Effector CD4-positive, alpha-beta T cell (primary cell): ENCODE measurements at places on chromosomes 2 and 18.
A peak's percentile ranks its signal among the peaks of the same experiment; 100 is the strongest.

- no peak for DNase-seq
Measured at GRCh38 chr2:150465703-150466569, 21.5 kb downstream of the RND3 start.

DNA sequence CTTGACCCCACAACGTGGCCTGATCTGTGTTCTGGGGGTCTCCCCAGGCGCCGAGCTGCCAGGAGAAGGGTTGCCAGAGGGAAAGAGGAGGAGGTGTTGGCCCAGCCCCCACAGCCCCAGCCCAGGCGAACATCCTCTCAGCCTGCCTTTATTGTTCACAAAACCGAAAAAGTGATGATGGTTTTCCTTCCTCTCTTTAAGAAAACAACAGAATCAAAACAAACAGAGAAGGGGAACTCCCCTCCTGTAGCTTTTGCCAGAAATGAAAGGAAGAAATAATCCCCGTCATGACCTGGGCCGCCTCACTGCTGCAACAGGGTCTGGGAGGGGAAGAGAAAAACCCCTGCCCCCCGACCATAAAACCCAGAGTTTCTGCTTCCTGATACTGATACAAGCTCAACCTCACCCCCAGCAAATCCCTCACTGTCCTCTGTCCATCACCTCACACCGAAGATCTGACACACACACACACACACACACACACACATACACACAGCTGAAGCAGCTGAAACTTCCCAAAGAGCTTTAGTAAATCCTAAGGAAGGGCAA, 52.0 kb downstream of the ZFP36L2 start:
- peak; percentile 76 for DNase-seq

GRCh38 chr2:230715201-230715600, 2.6 kb downstream of the CAB39 start:
- DNase-seq, result no peak

DNA sequence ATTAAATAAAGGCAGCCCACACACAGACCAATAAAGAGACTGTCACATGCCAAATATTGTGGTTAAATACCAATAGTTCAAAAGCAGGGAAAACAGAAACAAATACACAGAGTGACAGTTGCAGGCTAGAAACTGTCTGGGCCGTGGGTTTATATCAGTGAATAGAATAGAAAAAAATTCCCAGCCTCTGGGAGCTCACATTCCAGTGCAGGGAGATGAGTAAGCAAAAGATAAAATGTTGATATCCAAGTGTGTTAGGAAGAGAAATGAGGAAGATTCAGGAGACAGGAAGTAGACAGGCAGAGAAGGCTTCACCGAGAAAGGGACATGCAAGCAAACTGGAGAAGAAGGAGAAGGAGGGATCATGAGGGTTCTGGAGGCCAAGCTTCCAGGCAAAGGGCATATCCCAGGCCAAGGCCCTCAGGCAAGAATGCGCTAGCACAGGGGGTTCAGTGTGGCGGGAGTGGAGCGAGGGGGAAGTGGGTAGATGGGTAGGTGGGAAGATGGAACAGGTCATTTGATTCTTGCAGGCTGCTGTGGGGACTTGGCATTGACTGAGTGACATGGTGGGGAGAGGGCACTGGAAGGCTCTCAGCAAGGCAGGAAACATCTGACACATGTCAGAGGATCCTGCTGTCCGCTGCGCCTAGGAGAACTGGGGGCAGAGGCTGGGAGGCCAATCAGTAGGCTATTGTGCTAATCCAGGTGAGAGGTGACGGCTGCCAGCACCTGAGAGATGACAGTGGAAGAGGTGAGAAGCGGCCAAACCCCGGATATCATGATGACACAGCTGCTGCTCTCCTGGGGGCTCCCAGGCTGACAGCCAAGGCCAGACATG, 89.2 kb downstream of the ZBTB7C start:
- no peak for DNase-seq

DNA sequence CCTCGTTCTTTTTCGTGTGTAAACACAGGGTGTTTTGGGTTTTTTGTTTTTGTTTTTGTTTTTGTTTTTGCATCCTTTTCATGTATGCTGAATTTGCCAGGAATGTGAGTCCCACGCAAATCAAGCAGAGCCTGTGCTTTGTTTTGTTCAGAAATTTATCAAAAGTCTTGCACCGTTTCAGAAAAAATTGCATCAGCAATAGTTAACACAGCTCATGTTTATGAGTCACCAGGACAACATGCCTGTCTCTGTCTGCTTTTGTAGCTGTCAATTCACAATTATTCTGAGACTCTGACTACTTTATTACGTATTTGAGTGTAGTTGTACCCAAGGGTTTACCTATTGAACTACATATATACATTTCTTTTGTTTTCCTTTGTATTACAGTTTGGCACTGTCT, 38.3 kb downstream of the MRPL44 start:
- DNase-seq, result no peak

- no peak for DNase-seq
Measured at GRCh38 chr18:61308004-61308403, 25.2 kb upstream of the CDH20 start.

DNA sequence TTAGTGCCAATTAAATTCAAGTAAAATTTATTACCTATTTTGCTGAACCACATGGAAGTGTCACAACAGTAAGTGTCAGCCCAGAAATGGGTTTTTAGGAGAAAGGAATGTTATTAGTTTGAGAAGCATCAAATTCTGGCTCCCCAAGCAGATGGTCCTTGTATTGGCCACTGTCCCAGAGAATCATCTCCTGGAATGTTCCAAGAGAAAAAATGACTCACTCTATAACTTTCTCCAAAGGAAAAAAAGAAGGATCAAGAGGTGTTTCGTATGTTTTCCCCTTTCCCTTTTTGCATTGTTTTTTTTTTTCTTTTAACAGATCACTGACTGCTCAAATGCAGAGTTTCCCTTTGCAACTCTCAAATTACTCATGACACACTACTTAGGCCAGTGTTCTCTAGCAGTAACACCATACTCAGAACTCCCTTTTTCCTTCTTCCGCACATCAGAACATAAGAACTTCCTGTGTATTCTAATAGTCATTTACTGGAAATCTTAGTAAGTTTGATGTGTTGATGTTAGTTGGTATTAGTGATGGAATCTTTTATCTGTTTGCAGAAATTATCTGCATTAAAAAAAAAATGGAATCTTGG, 390.3 kb downstream of the GPD2 start:
- no peak for DNase-seq

DNA sequence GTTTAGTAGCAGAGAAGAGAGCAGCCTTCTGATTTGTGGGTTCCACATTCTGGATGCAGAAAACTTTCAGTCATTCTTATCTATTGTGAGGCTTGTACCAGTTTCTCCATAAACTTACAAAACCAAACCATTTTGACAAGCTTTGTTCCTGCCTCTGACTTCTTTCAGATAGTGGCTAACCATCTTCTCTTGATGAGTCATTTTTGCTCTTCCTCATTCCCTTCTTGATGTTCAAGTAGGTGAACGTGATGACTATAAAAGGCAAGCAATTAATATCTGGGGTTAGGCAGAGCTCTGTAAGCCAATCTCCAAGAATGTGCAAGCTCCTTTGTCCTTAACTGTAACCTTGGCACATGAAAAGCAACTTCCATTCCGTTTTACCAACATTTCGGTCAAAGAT, 2083.1 kb upstream of the PIK3C3 start:
- no peak for DNase-seq

DNA sequence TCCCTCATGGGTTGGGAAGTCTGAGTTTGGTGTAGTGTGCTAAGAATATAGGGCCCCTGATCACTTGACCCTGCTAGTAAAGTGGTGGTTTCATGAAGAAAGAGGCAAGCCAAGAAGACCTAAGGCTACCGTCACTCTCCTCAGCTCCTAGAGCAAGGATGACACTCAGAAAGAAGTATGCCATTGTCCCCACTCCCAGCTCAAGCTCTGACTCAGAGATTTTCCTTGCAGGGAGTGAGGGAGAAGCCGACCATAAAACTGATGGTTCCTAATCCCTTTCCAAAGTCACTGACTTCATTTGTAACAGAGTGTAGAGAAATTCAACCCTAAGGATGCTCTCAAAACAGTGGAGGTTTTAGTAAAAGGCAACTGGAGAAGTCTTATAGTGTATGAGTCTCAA, 80.9 kb downstream of the ICA1L start:
- no peak for DNase-seq

DNA sequence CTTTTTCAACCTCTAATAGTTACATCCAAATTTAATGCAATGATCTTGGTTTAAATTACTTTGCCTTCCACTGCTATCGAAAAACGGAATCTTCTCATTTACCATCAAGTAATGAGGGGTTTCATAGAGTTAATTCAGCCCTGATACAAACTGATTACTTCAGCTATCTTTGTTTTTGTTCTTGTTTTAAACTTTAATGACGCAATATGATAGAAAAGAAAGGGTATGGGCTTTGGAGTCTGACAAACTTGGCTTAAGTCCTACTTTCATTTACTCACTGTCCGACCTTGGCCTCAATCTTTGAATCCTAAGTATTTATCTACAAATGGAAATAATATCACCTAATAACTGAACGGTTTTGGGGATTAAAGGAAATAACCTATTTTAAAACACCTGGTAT, 16.1 kb downstream of the ADAM17 start:
- DNase-seq, result no peak

DNA sequence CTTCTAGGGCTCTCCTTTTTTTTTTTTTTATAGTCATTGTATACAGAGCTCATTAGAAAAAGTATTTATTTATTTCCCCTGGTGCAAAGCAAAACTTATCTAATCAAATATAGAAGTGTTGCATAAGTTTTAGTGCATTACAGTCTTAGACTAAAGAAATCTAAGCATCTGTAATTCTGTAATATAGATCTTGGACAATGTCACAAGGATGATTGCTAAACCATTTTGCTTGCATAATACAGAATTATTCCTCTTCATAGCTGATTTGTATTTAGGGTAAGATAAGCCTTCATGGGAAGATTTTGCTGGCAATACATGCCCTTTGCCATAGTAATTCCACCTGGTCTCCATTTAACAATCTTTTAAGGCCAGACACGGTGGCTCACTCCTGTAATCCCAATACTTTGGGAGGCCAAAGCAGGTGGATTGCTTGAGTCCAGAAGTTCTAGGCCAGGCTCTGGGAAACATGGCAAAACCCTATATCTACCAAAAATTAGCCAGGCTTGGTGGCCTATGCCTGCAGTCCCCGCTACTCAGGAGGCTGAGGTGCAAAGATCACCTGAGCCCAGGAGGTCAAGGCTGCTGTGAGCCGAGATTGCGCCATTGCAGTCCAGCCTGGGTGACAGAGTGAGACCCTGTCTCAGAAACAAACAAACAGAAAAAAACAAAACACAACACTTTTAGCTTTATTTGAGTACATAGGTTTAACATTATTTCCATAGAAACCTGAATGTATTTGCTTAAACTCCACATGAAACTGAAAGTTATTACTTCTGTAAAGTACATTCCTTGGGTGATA, 2.2 kb upstream of the ACADL start:
- no peak for DNase-seq

DNA sequence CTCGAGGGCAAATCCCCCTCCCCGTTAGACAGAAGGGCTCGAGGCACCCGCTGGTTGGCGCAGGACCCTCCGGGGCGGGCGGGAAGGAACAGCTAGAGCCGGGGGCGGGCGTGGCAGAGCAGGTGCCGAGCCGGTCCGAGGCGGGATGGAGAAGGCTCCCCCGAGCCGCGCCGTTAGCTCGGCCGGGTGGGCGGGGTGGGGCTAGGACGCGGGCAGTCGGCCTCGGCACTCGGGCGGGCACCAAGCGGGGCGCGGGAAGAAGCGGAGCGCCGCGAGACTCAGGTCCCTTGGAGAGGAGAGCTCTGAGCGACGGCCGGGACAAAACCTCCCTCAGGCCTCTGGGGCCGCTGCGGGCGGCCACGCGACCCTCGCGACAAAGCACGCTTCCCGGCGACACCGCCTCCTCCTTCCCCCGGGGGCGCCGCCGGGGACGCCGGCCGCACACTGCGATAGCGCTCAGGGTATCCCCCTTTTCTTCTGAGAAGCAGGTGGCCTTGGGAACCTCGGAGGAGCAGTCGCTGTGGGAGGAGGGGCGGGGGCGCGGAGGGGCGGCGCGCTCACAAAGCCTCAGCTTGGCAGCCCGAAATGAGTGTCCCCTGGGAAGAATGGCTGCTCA, 721 bp downstream of the FHOD3 start:
- DNase-seq, result no peak

- DNase-seq, result no peak
Measured at GRCh38 chr18:11655606-11655932, 33.5 kb upstream of the GNAL start.

DNA sequence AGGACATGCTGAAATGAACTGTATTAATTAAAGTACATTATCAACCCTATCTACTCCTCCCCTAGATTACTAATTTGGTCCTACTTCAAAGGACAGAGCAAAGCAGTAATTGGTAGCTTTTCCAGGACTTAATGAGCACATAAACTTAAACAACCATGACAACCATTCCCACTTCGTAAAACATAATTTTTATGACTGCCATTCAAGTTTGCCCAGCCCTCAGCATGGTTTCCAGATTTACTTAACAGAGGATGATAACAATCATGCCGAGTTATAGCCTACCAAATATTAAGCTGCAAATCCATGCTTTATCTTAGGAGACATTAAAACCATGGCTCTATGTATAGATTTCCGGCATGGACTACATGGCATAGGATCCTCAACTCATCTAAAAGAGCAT, 401.1 kb upstream of the CHAC2 start:
- DNase-seq, result no peak

- no peak for DNase-seq
Measured at GRCh38 chr18:24930478-24930877, 421.5 kb downstream of the ZNF521 start.

DNA sequence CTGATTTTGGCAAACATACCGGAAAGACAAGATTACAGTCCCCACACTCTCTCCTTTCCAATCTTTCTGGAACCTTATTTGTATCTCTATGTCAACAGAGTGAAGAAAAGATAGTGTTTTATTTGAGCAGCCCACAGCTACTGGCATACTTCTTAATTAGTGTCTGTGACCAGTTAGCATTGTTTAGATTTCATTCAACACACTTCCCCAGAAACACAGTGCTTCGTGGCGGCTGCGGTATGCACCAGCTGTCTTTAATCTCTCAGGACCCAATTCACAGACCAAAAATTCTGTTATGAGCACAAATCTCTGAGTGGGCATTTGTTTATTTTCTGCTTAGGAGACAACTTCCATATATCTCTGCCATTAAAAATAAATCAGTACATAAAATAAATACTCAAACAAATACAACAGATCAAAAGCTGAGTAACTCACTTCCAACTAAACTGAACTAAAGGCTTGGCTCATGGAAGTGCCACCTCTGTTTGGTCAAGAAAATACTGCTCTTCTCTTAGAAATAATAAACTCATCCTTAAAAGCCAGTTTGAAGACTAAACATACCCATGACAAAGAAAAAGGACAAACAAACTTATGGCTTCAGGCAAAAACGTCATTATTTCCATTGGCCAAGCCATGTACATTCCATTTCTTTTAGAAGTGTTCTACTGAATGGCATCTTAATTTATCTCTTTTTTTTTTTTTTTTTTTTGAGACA, 392.4 kb downstream of the TXNL1 start:
- no peak for DNase-seq

DNA sequence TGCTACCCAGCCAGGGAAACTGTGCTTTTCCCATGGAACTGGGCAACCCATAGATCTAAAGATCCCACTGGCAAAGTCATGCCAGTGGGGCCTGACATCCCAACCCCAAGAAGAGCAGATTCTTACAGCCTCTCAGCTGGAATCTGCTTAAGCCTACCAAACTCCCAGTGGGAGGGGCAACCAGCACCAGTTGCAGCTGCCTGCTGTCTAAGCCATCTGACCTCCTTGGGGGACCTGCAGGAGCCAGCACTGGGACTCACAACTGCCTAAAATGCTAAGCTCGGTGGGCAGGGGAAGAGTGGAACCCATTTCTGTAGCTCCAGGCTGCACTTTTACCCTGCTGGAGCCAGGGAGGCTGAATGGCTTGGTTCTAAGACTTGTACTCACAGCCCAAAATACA, 770.7 kb upstream of the SLC8A1 start:
- DNase-seq, result no peak
